Spleen (tissue), 13 donors: ENCODE measurements at places on chromosomes 12 and 14. TPM values are rescaled to one million over a fixed set of nuclear protein-coding genes. Genes with fewer than 3 reads are reported as not detected.

The DEPDC4 gene
- total RNA-seq, result not detected

DNA sequence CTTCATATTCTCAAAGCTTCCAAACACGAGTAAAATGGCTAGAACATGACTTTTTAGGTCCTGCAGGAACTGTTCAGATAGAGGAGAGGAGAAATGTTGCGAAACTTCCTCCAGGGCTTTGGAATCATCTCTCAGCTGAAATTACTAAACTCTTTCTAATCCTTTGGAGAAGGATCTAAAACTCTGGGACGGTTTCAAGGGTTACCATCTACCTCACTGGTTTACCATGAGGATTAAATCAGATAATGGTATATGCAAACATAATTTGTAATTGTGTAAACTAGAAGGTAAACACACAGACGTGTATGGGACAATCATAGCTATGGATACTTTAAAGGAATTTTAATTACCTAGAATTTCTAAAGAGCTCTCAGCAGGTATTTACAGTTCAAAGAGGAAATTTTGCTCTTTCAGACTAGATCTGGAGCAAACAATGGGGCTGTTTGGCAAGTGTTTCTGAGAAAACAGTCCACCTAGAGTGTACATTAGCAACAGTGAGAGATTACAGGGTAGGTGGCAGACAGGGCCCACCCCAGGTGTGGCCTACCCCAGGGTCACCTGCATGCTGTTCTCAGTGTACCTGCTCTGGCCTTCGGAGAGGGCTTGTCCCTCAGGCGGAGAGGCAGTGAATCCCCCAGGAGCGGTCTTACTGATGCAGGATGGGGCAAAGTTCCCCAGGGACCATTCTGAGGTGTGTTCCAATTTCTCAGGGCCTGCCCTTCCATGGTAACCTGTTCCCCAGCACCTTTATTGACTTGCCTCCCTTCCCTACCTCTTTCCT lies 124.7 kb upstream of the MAX start:
- no peaks in the 10 kb centered on the region for H3K27me3 ChIP-seq
- H3K4me3 ChIP-seq, result no peak overlapping the region
- H3K4me1 ChIP-seq, result peaks cover 41% of the 10 kb centered on the region
- peak; percentile 43 for DNase-seq
- H3K36me3 ChIP-seq, result no peaks in the 10 kb centered on the region

DNA sequence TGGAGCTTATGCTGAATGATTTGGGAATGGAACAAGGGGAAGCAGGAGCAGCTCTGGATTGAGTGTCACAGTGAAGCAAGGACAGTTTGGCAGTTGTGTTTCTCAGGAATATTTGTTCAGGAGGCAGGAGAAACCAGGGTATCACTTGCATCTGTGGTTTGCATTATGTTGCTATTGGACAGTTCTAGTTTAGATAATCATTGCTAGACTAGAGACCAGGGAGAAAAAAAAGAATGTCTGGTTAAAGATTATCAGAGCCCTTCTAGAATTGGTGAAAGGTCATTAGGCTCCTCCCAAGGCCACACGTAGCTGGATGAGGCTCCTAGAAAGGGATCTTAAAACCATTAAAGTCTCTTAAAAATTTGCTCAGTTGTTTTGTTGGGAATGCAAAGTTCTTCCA lies 17.0 kb upstream of the SRSF5 start:
- DNase-seq, result no peak
- H3K27ac ChIP-seq, result no peak overlapping the region
- H3K27me3 ChIP-seq, result no peaks in the 10 kb centered on the region
- no peaks in the 10 kb centered on the region for H3K36me3 ChIP-seq
- H3K4me1 ChIP-seq, result no peaks in the 10 kb centered on the region

The PIK3C2G gene
- not detected for total RNA-seq

The WNT1 gene
- 0.23 TPM for total RNA-seq

The SMCO2 gene
- not detected for total RNA-seq

The CCND2 gene
- 110 TPM for total RNA-seq

GRCh38 chr12:94202245-94203180 lies 54.1 kb downstream of the PLXNC1 start:
- H3K36me3 ChIP-seq, result no peaks in the 10 kb centered on the region
- H3K4me1 ChIP-seq, result peaks cover 22% of the 10 kb centered on the region
- H3K4me3 ChIP-seq, result no peak overlapping the region
- peak overlapping the region; percentile 28 for H3K27ac ChIP-seq
- no peaks in the 10 kb centered on the region for H3K27me3 ChIP-seq
- no peak for DNase-seq

The TAS2R31 gene
- total RNA-seq, result 3.7 TPM

GRCh38 chr14:20608383-20609110 lies 17.4 kb upstream of the RNASE12 start:
- no peaks in the 10 kb centered on the region for H3K36me3 ChIP-seq
- no peaks in the 10 kb centered on the region for H3K27me3 ChIP-seq
- H3K4me3 ChIP-seq, result no peak overlapping the region
- H3K4me1 ChIP-seq, result peaks cover 14% of the 10 kb centered on the region
- DNase-seq, result no peak

GRCh38 chr14:102280376-102280962 lies 24.5 kb downstream of the MOK start:
- H3K4me1 ChIP-seq, result no peaks in the 10 kb centered on the region
- no peak overlapping the region for H3K4me3 ChIP-seq
- H3K27me3 ChIP-seq, result no peaks in the 10 kb centered on the region
- no peaks in the 10 kb centered on the region for H3K36me3 ChIP-seq

The PAPLN gene
- total RNA-seq, result 57.2 TPM
